Activated CD8-positive, alpha-beta T cell treated with anti-CD3 and anti-CD28 coated beads for 36 hours (primary cell): ENCODE measurements at places on chromosomes 3 and 15.

- no peak for DNase-seq
These were observed 30.1 kb downstream of the SST start for GRCh38 chr3:187639927-187640568.

DNA sequence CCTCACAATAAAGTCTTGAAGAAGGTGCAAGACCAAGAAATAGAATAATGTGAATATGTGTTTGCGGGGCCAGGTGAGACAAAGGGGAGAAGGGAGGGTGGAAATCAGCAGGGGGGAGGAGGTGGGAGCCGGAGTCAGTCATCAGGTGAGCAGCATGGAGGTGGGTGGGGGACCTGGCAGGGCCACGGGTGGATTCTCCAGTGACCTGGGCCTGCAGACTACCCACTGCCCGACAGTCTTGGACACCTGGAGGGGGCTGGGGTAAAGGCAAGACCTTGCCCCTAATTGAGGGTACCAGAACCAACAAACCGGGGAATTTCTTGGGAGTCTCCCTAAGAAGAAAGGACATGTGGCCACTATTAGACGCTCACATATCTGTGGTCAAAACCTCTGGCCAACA is 95.8 kb downstream of the CHSY1 start:
- DNase-seq = no peak

GRCh38 chr15:81152339-81152738 is 18.3 kb downstream of the CFAP161 start:
- no peak for DNase-seq

- no peak for DNase-seq
These were observed 1042.9 kb downstream of the ROBO1 start for GRCh38 chr3:78724859-78725258.

GRCh38 chr3:140588558-140588957 is 89.3 kb upstream of the TRIM42 start:
- no peak for DNase-seq

DNA sequence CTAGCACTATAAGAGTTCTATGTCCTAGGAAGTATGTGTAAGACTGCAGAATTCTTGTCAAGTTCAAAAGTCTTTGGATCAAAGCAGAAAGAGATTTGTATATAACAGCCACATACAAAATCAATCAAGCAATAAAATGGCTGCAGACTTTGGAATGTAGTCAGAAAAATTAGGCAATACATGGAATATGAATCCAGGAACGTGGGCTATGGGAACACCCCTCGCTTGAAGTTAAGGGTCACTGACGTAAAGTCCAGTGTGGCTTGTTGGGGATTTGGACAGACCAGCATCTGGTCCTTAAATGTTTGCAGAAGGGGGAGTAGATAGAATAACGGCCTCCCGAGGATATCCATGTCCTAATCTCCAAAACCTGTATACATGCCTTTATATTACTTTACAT is 178.6 kb downstream of the ADAMTS9 start:
- no peak for DNase-seq

- peak; percentile 21 for DNase-seq
These were observed 13.3 kb downstream of the PLXND1 start for GRCh38 chr3:129593230-129593594.

DNA sequence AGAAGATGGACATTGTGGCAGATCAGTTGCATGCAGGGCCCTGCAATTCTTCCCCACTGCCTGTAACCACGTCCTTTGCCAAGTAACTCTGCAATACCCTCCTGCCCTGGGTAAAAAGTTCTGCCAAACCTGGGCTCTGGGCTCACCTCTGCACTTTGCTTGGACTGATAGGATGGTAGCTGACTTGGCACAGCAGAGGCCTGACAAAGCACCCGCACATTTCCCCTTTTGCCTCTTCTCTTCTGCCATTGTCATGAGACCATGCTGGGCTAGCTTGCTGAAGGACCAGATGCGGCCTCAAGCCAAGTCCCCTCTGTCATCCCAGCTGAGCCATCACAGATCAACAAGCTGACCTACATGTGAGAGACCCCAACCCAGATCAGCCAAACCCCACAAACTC is 122.4 kb downstream of the SMAD6 start:
- DNase-seq = no peak

DNA sequence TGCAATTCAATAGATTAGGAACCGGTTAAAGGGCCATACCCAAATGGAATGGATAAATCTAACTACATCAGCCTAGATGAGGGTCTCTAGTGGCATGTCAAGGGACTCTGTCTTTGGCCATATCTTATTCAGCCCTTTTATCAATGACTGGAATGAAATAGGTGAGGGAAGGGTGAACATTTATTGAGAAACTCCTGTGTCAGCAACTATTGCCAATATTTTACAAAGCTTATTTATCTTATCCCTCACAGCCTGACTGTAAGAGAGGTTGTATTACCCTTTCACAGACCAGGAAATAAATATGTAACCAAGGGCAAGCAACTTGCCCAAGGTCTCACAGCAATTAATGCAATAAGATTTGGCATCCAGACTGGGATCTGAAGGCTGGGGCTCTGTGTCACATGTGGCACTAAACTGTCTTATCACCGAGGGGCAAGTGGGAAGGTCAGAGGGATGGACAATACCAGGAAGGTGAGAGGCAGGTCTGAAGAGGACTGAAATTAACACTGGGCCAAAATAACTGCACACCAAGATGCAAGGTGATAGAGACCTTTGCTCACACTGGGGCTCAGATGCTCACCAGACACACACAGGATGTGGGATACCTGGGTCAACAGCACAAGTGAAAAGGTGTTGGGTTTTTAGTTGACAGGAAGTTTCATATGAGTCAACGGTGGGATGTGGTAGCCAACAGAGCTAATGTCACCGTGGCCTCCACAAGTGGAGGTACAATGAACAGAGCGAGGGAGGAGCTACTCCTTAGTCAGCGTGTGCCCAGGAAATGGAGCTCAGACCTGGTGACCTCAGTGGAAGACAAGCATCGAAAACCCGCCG is 261.3 kb downstream of the RPLP1 start:
- DNase-seq = peak; percentile 91
